Placental pericyte (primary cell): ENCODE measurements at places on chromosomes 12 and 14. TPM values are rescaled to one million over a fixed set of nuclear protein-coding genes. Genes with fewer than 3 reads are reported as not detected.

Gene KRT80
- total RNA-seq: 0.22 and 1.4 TPM in 2 replicates

Gene NELL2
- total RNA-seq: under 0.01 TPM in 1 of 2 replicates, not detected in the other

Gene DEGS2
- total RNA-seq: not detected in 2 replicates

Gene CCDC85C
- total RNA-seq: 6.1 and 18.8 TPM in 2 replicates

Gene FOXA1
- total RNA-seq: under 0.01 TPM in 1 of 2 replicates, not detected in the other

Gene COL2A1
- 0.14 TPM in 1 of 2 replicates, not detected in the other for total RNA-seq
